Gastroesophageal sphincter (tissue), 4 donors: ENCODE measurements at places on chromosomes 16 and 17. TPM values are rescaled to one million over a fixed set of nuclear protein-coding genes. Genes with fewer than 3 reads are reported as not detected.

GRCh38 chr16:55917373-55918160 lies 42.4 kb upstream of the CES5A start:
- H3K27me3 ChIP-seq, result peaks cover 6% of the 10 kb centered on the region
- H3K4me3 ChIP-seq, result no peak overlapping the region
- H3K4me1 ChIP-seq, result no peaks in the 10 kb centered on the region
- no peaks in the 10 kb centered on the region for H3K36me3 ChIP-seq
- H3K27ac ChIP-seq, result no peak overlapping the region

GRCh38 chr17:64198331-64199090 lies 64.5 kb downstream of the TEX2 start:
- no peaks in the 10 kb centered on the region for H3K36me3 ChIP-seq
- H3K4me3 ChIP-seq, result no peak overlapping the region
- H3K27ac ChIP-seq, result no peak overlapping the region
- H3K4me1 ChIP-seq, result peaks cover 31% of the 10 kb centered on the region

DNA sequence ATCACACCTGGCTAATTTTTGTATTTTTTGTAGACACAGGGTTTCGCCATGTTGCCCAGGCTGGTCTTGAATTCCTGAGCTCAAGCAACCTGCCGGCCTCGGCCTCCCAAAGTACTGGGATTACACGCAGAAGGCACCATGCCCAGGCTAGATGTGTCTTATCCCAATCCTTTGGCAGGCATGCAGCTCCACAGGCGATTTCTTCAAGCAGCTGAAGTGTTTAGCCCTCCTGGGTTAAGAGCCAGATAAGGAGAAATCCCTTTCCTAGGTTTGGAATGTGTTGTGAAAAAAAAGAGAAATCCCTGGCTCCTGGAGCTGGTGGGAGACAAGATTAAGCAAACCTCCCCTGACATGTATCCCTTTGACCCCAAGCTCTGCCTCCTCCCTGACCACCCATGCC lies 2.1 kb upstream of the NHERF1 start:
- peaks cover 49% of the 10 kb centered on the region for H3K27me3 ChIP-seq
- H3K36me3 ChIP-seq, result no peaks in the 10 kb centered on the region
- no peak overlapping the region for H3K4me3 ChIP-seq
- peaks cover 69% of the 10 kb centered on the region for H3K4me1 ChIP-seq

DNA sequence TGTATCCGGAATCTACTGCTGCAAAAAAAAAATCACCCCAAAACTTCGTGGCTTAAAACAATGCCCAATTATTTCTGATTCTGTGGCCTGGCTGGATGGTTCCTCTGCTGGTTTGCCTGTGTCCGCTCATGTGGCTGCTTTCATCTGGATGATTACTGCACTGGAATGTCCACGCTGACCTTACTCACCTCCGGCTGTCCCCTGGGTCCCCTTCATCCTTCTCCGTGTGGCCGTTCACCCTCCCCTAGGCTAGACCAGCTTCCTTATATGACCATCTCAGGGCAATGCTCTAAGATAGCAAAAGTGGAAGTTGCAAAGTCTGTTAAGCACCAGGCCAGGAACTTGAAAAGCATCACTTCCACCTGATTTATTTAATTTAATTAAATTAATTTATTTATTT lies 31.4 kb upstream of the SPNS2 start:
- no peaks in the 10 kb centered on the region for H3K27me3 ChIP-seq
- H3K36me3 ChIP-seq, result no peaks in the 10 kb centered on the region
- no peak for ATAC-seq
- no peak overlapping the region for H3K4me3 ChIP-seq

DNA sequence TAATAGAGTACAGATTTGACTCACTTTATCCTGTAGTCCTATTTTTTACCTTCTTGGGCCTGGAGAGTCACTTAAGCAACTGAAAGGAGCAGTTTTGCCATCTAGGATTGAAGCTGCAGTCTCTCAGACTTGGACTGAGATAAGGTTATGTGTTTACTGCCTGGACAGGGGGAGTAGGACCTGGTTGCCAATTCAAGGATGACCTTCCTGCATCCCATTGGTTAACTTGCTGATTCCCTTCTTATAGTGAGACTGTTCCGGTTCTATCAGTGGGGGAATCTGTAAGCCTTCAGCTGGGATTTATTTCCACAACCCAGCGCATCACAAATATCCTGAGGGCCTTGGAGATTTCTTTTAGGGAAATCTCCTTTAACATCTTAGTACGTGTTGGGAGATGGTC lies 2.9 kb downstream of the UBN1 start:
- H3K4me3 ChIP-seq, result no peak overlapping the region
- ATAC-seq, result no peak
- no peaks in the 10 kb centered on the region for H3K27me3 ChIP-seq
- H3K4me1 ChIP-seq, result peaks cover 5% of the 10 kb centered on the region
- peaks cover 30% of the 10 kb centered on the region for H3K36me3 ChIP-seq

DNA sequence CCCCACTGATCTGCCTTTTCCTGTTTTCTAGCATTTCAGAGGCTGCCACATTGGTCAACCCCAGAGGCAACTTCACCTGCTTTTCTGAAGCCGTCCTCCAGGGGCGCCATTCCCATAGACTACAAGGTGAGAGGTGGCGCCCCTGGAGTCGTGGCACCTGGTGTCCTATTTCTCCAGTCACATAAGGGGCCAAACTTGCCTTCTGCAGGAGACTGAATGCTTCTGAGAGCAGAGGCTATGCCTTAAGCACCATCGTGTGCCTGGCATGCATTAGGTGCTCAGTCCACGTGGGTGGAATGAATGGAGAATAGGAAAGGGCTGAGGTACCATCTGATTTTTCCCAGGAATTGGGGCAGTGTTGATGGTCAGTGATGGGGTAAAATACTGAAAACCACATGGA lies 164.8 kb downstream of the HAPSTR1 start:
- ATAC-seq, result no peak
- H3K4me3 ChIP-seq, result no peak overlapping the region
- H3K4me1 ChIP-seq, result no peaks in the 10 kb centered on the region
- H3K27me3 ChIP-seq, result peaks cover 28% of the 10 kb centered on the region
- H3K36me3 ChIP-seq, result no peaks in the 10 kb centered on the region

GRCh38 chr17:81713004-81713555 lies 996 bp downstream of the SLC25A10 start:
- no peak for ATAC-seq
- H3K27ac ChIP-seq, result peak overlapping the region; percentile 68
- H3K4me3 ChIP-seq, result peak overlapping the region; percentile 75
- peaks cover 14% of the 10 kb centered on the region for H3K36me3 ChIP-seq
- H3K4me1 ChIP-seq, result no peaks in the 10 kb centered on the region

GRCh38 chr16:12283596-12283995 lies 307.1 kb downstream of the SNX29 start:
- no peak overlapping the region for H3K27ac ChIP-seq
- peaks cover 14% of the 10 kb centered on the region for H3K36me3 ChIP-seq
- H3K4me1 ChIP-seq, result no peaks in the 10 kb centered on the region
- H3K27me3 ChIP-seq, result no peaks in the 10 kb centered on the region
- no peak overlapping the region for H3K4me3 ChIP-seq
- no peak for ATAC-seq

DNA sequence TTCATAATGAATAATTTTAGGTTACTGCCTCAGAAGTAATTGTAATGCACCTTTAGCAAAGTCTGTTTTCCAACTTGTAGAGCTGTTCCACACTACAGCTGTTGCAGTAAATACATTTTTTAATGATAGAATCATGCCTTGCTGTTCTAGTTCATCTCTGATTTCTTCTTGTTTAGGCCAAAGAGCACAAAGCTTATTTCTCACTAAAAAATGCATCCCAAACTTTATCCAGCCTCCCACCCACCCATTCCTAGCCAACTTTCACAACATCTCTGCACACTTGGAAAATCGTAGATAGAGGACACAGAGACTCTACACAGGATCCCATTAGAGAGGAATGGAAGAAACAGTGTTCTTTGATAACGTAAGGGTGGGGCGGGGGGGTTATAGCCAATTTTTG lies 252.2 kb upstream of the DYNLRB2 start:
- no peaks in the 10 kb centered on the region for H3K27me3 ChIP-seq
- peak; percentile 68 for ATAC-seq
- no peak overlapping the region for H3K4me3 ChIP-seq
- H3K36me3 ChIP-seq, result no peaks in the 10 kb centered on the region

GRCh38 chr16:4610011-4611005 lies 4.4 kb downstream of the UBALD1 start:
- H3K27ac ChIP-seq, result no peak overlapping the region
- no peak overlapping the region for H3K4me3 ChIP-seq
- no peaks in the 10 kb centered on the region for H3K4me1 ChIP-seq
- no peaks in the 10 kb centered on the region for H3K27me3 ChIP-seq
- H3K36me3 ChIP-seq, result no peaks in the 10 kb centered on the region
- no peak for ATAC-seq

- H3K27ac ChIP-seq, result no peak overlapping the region
- no peak for ATAC-seq
- H3K4me3 ChIP-seq, result no peak overlapping the region
- H3K27me3 ChIP-seq, result no peaks in the 10 kb centered on the region
Observed at GRCh38 chr16:85175724-85176233, 63.5 kb upstream of the CIBAR2 start.

SRL gene
- 3.3 TPM for total RNA-seq

SPNS3 gene
- total RNA-seq, result not detected

TEX19 gene
- total RNA-seq, result not detected

SOCS1 gene
- total RNA-seq, result 6.4 TPM

KRT36 gene
- not detected for total RNA-seq

CBX4 gene
- total RNA-seq, result 9.7 TPM

RND2 gene
- total RNA-seq, result 1.5 TPM

HOXB2 gene
- total RNA-seq, result 30.2 TPM

TBC1D3I gene
- total RNA-seq, result not detected

COG1 gene
- total RNA-seq, result 16.2 TPM

KRTAP1-5 gene
- total RNA-seq, result not detected

KRTAP9-4 gene
- not detected for total RNA-seq

DHX58 gene
- total RNA-seq, result 21.3 TPM

PLEKHG4 gene
- total RNA-seq, result 3.1 TPM
